Activated naive CD8-positive, alpha-beta T cell treated with anti-CD3 and anti-CD28 coated beads, Interleukin-2, amount 50 U/mL, for 16 hours (primary cell): ENCODE measurements at places on chromosomes 11 and 22.

GRCh38 chr11:10155793-10156490 is 138.1 kb downstream of the SBF2 start:
- DNase-seq, result no peak

DNA sequence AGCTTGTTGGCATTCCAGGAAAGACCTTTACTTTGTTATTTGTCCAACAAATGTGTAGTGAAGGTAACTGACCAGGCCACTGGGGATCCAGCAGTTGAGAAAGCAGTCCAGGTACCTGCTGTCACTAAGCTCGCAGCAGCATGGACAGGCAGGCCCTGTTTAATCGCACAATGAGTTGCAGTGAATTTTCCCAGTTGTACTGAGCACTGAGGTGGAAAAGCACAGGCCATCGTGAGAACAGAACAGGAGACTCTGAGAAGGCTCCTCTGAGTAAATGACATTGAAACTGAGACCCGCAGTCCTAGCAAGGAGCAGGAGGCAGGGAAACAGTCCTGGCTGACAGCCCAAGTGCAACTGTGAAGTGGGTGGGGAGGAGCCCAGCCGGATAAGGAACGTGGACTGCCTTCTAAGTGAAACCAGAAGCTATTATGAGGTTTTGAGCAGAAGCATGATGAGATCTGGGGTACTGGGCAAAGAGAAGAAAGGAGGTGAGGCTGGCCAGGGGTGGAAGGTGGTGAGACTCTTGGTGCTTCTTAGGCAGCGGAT is 39.8 kb upstream of the CDON start:
- DNase-seq, result no peak

DNA sequence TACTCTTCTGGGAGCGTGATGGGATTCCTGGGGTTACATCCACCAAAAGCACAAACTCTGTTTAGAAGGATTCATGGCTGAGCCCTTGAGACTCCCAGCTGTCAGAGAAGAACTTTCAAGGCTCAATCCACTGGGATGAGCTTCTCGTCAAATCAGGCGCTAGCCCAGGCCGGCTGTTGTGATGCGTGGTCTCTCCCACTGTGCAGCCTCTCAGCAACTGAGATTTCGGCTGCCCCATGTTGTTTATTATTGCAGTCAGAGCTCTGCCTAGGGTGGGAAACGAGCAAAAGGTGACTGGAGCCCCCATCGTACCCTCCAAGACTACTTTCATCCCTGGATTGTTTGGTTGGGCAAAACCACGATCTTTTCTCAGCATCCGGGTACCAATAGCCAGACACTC is 251.6 kb downstream of the ETS1 start:
- no peak for DNase-seq

DNA sequence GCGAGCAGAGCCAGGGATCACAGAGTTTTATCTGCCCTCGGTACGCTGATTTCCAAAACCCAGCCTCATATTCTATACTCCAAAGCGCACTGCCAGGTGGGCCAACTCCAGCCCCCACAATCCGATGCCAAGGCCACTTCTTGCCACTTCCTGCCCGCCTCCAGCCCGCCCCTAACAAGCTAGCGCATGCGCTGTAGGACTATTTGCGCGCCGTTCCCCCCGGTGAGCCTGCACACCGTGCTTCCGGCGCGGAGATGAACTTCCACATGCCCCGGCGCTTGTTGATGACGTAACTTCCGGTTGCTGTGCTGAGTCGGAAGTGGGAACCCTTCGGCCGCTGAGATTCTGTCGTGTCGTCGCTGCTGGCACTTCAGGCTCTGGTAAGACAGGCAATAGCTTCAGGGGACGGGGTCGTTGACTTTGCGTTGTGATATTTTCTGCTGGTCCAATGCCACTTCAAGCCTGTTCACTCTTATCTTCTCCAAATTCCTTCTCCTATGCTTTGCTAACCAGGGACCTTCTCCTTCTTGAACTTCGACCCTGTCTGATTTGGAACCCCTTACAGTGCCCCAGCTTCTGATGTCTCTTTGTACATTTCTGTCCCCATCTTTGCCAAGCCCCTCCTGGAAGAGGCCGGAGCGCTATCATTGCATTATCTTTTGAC is at the start of gene UBE4A:
Gene UBE4A (plus strand): TSS at position 306 of the 664 bp plus-strand sequence. CDS start 5,481 bp downstream, outside the sequence.
- DNase-seq, result peak; percentile 96

DNA sequence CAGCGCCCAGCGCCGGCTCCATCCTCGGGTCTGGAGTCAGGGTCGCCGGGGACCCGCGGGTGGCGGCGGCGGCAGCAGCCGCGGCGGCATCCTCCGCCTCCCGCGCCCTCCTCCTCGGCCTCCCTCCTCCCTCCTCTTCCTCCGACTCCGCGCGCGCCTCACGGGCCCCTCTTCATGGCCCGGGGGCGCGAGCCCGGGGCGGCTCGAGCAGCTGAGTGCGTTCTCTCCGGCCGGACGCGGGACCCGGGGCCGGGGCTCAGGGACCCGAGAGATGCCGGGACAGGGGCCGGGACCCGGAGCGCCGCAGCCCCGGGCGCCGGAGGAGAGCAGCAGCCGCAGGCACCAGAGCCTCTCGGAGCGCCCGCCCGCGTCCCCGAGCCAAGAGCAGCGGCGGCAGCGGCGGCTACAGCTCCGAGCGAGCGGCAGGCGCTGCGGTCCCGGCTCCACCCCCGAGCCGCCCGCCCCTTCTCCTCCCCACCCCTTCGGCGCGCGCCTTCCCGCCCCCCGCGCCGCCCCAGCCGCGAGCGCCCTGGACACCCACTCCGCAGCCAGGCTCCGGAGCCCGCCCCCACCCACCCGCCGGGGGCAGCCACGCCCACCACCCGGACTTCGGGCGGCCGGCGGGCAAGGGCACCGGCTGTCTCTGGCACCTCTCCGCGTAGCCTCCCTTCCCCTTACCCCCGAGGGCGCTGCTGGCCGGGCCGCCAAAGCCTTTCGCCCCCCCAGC is at the start of gene CHST1:
Gene CHST1 (minus strand): TSS at position 417 of the 727 bp plus-strand sequence. CDS start 14,699 bp downstream, outside the sequence.
- DNase-seq, result no peak

- no peak for DNase-seq
Measured at GRCh38 chr11:68963779-68964178, 17.0 kb downstream of the MRGPRD start.

DNA sequence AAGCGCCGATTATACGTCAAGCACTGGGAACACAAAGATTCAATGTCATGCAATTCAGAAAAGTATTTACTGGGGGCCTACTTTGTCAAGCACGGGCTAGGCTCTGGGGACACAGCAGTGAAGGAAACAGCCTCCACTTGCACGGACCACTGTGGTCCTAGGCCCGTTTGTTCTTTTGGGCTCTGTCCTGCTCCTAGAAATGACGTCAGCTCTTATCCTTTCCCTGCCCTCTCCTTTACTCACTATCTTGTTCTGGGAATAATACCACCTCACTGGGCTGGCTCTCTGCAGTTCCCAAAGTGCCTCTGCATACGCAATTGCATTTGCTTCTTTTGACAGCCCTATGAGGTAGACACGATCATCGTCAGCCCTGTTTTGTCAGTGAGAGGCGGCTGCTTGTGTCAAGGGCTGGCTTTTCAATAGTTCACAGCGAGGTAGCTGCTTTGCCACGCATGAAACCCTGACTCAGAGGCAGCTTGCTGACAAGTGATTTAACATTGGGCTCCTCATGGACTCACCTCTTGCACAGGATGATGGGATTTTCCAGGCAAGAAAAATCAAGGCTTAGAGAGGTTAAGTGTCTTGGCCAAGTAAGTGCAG is 22.9 kb upstream of the IGSF22 start:
- DNase-seq, result no peak

- no peak for DNase-seq
Measured at GRCh38 chr11:32432565-32432964, 2.8 kb downstream of the WT1 start.

DNA sequence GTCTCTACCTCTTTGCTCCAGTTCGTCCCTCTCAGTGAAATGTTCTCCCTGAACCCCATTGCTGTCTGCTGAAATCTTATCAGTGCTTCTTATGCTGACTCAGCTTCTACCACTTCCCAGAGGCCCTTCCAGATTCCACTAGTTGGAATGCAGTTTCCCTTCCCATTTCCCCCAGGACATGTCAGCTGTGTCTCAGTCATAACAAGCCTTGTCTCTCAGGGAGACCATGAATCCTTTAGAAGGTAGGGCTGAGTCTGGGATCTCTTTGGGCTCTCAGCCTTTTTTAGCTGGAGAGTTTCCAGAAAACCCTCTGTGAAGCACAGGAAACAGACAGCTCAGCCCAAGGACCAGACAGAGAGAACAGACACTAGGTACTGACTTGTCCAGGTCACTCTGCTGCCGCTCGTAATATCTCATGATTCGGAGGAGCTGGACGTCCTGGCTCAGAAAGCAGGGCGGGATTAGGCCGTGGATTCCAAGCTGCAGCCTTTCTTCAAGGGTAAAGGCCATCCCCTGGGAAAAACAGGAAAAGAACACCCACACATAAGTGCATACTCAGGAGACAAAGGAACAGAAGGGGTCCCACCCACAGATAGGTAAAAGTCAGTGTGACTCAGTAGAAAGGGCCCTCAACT is 113.0 kb downstream of the ME3 start:
- no peak for DNase-seq

DNA sequence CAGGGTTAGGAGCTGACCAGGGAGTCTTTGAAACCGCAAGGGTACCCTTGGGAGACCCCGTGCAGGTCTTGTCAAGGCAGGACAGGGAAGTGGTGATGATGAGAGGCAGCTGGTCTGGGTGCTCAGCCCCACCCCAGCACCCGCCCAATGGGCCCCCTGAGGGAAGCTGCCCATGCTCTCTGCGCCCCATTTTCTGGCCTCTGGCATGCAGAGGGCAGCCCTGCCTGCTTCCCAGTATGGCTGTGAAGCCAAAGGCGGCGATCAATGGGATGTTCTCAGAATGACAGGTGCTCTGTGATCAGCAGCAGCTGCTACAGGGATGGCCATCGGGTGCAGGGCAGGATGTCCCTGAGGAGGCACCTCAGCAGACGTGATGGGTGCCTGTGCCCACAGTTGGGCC is 54.7 kb downstream of the CDKN1C start:
- no peak for DNase-seq

DNA sequence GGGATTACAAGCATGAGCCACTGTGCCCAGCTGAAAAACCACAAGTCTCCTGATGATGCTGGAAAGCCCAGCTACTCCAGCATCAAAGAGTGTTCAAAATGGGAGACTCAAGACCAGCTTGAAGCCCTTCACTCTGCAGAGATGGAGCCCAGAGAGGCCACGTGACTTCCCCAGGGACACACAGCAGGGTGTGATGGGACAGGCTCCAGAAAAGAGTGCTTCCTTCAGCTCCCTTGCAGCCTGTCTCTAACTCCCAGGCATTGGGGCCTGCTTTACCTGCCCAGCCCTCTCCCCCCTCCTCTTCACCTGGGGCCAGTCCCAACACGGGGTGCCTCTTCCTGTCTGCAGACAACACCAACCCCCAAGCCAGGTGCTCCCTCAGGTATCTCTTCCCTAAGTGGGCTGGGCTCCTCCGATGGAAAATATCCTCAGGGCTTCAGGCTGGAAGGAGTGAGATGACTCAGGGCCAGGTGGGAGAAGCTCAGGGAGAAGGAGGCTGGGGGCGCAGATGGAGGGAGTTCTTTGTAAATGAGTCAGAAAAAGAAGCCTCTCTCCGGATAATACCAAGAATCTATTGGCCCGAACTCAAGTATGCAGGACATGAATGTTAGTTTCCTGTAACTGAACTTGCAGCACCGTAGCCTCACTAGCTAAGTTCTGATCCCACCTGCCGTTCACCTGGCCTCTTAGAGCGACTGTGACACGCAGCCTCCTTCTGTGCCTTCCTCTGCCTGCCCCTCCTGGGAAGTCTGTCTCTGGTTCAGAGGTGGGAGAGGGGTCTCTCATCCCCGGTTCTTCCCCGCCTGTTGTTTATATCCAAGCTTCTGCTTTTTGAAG is 326.6 kb downstream of the MN1 start:
- no peak for DNase-seq

GRCh38 chr11:113732092-113732491 is 26.0 kb upstream of the TMPRSS5 start:
- DNase-seq, result no peak

DNA sequence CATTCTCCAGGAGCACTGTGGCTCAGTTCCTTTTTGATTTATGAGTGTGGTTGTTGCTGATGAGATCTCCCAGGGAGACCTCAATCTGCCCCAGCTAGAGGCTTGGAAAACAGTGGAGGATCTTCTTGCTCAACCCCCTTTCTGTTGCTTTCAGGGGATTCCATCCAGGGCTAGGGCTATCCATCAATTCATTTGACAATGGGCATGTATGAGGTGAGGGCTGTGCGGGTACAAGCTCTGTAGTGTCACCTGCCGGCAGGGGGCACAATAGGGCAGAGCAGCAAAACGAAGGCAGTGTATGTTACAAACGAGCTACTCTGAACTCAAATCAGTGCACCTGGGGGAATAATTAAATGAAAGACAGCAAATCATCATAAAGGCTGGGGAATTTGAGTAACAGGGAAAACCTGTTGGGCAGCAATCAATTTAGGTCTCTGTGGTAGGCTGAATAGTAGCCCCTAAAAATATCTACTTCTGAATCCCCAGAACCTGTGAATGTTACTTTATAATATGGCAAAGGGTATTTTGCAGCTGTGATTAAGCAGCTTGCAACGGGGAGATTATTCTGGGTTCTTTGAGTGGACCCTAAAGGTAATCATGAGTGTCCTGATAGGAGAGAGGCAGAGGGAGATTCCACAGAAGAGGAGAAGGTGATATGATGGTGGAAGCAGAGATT is 170.3 kb upstream of the ZBED5 start:
- peak; percentile 34 for DNase-seq

- no peak for DNase-seq
Measured at GRCh38 chr11:122210367-122210997, 94.5 kb upstream of the BLID start.

GRCh38 chr22:25849522-25849921 is 107.5 kb downstream of the MYO18B start:
- no peak for DNase-seq

GRCh38 chr22:27984001-27984695 is 65.1 kb upstream of the PITPNB start:
- no peak for DNase-seq

DNA sequence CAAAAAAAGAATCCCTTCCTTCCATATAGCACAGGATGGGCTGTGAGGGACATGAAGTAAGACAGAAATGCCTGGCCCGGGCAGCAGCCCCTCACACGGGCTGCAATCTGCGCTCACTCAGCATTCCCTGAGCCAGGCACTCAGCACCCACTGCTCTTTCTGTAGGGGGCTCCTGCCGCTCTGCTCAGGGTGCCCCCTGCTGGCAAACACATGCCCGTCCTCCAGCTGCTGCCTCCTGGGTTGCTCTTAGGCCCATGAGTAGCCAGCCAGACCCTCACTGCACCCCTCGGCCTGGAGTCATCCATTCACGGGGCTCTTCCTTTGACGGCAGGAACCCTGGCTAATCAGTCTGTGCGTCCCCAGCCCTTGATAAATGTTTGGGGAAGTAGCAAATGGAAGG is 6.9 kb downstream of the MCAT start:
- DNase-seq, result no peak

GRCh38 chr22:37601540-37602442 is 6.8 kb upstream of the GGA1 start:
- DNase-seq, result no peak

DNA sequence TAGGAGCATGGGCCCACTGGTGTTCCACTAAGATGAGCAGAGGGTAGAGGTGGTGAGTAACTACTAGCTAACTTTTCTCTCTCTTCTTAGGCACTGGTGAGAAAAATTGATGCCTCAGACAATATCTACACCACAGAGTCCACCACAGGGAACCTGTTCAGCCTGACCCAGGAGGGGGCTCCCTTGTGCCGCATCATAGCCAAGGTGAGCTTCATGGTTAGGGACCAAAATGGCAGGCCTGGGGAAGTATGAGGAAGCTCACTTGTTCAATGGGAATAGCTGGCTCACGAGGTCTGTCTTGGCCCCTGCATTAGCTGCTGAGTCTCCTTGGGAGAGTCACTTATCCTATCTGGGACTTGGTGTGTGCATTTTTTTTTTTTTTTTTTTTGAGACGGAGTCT is 75.9 kb downstream of the INSC start:
- DNase-seq, result no peak
